ENCODE measurements at places on chromosomes 12 and 14. TPM values are rescaled to one million over a fixed set of nuclear protein-coding genes. Genes with fewer than 3 reads are reported as not detected.

MYF6 gene
- not detected for total RNA-seq

TEX22 gene
- 1.5 TPM for total RNA-seq

GRCh38 chr12:92570056-92570753 is 132.6 kb upstream of the PLEKHG7 start:
- peak; percentile 93 for DNase-seq

DNA sequence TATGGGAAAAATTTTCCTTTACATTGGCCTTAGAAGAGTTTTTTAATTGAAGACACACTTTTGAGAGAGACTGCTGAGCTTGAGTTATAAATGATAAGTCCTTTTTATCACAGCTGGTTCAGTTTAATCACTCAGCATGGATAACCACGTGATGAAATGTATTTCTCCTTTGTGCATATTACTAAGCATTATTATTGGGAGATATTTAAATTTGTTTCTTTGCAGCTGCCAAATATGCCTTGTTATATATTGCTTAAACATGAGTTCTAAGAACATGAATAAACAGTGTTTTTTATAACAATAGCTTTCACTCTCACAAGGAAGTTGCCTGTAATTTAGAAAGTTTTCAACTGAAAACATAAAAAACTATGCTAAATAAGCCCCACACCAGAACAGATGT is 293.5 kb upstream of the LRFN5 start:
- no peak for DNase-seq

DNA sequence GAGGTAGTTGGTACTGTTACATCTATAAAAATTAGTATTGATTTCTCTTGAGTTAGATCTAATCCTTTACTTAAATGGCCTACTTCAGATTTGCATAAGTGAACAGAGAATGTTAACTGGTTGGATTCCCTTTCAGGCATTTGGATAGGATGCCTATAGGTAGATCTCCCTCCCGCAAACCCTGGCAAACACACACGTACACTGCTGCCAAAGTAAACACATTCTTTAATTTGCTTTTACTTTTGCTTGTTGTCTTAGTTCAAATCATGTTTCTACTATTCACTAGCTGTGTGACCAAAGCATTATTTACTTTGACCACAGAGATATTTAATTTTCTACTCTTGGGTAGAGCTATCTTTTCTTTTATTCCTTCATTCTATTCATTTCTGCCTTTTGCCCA is 936.1 kb upstream of the FBXO33 start:
- no peak for DNase-seq

- DNase-seq: no peak
Observed at GRCh38 chr12:63445224-63445880, 222.9 kb downstream of the DPY19L2 start.

- DNase-seq: no peak
Observed at GRCh38 chr14:63671987-63672386, 30.3 kb upstream of the WDR89 start.

DNA sequence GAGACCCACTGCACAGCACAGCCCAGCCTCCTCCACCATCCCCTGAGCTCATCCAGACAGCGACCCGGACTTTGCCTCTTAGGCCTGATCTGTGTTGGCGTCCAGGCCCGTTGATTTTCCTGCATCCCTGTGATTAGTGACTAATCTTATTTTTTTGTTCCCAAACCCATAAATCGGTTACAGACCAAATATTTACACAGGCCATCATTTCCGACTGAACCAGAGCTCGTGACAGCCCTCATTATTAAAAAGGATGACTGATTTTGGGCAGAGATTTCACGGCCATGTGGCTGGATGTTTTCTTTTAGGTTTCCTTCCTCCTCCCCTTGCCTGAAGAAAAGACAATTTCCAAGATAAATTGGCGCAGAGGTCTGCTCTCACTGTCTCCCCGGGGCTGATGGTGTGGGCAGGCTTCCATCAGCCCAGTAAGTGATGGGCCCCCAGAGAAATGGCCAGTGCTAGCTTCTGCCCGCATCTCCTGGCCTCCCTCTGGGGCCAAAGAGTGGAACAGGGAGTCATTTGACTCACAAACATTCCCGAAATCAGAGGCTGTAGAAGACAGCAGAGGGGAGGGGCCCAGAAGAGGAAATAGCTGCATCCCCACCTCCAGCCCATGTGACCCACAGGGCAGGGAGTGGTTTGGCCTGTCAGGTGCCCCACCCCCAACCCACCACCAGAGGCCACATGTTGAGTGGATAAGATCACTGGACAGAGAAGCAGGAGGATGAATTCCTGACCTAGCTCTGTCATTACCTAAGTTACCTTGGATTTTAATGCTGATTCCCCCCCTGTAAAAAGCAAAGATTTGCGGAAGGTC is 283.5 kb downstream of the KSR2 start:
- DNase-seq: no peak

STAT2 gene
- total RNA-seq: 268 TPM

- DNase-seq: peak; percentile 66
Observed at GRCh38 chr12:121391619-121392324, 8.1 kb upstream of the RNF34 start.

STXBP6 gene
- 2.7 TPM for total RNA-seq

- peak; percentile 37 for DNase-seq
Observed at GRCh38 chr12:2083008-2083407, 30.2 kb downstream of the CACNA1C start.

DNA sequence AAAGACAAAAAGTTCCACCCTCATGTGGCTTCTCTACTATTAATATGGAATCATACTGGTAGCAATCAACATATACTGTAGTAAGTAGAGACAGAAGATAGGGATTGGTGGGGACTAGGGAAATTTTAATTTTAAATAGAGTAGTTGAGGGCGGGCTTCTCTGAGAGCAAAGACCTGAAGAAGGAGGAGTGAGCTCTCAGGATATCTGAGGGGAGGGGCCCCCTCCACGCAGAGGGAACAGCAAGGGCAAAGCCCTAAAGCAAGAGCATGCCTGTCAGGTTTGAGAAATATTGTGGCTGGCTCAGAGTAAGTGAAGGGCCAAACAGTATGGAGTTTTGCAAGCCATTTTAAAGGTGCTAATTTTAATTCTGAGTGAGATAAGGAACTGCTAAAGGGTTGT is 64.3 kb downstream of the PCNX1 start:
- DNase-seq: no peak

DNA sequence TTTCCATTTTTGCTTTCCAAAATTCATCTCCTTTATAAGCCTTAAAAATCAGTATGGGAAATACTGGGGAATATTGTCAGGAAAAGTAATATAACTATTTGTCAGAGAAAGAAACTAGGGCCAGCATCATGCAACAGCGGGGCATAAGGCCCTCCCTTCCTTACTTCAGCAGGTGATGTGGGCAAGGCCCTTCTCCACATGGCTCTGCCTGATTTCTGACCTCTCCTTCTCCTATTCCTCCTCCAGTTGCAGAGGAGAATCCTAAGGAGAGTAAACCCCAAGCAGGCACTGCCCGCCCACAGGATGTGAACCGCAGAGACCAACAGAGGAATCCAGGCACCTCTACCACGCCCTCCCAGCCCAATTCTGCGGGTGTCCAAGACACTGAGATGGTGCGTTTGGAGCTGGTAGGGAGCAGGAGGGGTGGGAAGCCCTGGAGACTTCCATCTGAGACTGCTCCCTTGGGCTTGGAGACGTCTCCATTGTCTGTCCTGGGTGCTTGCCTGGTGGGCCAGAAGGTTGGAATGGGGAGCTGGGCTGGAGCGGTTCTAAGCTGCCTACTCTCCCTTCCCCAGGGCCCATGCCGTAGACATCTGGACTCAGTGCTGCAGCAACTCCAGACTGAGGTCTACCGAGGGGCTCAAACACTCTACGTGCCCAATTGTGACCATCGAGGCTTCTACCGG is 2.7 kb upstream of the SOAT2 start:
- DNase-seq: no peak

- DNase-seq: no peak
Observed at GRCh38 chr12:26749781-26750180, 83.2 kb downstream of the ITPR2 start.

- DNase-seq: no peak
Observed at GRCh38 chr12:55652352-55652751, 15.7 kb downstream of the OR10P1 start.

LGR5 gene
- 7.8 TPM for total RNA-seq

GRCh38 chr12:70332236-70332635 is 33.9 kb upstream of the KCNMB4 start:
- DNase-seq: no peak

DNA sequence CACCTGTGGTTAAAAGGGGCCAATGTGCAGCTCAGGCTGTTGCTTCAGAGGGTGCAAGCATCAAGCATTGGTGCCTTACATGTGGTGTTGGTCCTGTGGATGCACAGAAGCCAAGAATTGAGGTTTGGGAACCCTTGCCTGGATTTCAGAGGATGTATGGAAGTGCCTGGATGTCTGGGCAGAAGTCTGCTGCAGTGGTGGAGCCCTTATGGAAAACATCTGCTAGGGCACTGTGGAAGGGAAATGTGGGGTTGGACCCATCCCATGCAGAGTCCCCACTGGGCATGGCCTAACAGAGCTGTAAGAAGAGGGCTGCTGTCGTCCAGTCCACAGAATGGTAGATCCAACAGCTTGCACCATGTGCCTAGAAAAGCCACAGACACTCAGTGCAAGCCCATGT is 36.6 kb downstream of the PCNX1 start:
- no peak for DNase-seq

GRCh38 chr12:122201381-122201780 is 2.1 kb upstream of the B3GNT4 start:
- DNase-seq: no peak

DNA sequence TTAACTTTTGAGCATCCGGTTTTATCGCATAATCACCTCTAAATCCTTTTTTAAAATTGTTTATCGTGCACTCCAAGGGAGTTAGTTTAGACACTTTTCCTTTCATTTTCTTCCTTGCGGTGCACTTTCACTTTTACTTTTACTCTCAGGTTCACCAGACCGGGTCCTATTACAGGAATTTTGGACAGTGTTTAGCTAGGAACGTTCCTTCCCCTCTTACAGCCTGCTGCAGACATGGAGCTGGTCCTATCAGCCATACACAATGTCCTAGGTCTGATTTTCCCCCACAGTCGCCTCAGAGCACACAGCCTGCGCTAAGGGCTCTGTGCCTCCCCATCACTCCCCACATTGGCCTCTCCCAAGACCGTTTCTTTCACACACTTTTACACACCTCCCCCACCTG is 103.9 kb downstream of the ALG10 start:
- no peak for DNase-seq

SRRM4 gene
- not detected for total RNA-seq

- DNase-seq: no peak
Observed at GRCh38 chr14:60327447-60328331, 78.7 kb downstream of the PPM1A start.
